ENCODE measurements at places on chromosomes 7 and 10.

GRCh38 chr7:99579956-99580777 lies 17.9 kb upstream of the TMEM225B start:
- no peak for DNase-seq

DNA sequence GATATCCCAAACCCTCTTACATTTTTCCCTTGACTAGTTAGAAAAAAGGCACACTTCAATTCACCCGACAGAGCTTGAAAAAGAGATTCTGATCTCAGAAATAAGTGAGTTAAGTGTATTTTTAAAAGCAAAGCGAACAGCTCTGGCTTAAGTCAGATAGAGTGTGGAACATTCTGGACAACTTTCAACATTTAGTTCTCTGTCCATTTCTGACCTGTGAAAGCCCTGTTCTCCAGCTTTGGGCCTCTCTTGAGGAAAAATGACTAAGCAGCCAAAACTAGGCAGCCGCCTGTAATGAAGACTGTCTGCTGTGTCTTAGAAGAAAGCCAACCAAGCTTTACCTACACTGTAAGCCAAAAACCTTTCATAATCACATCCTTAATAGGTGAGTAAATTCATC lies 50.5 kb downstream of the CDK6 start:
- DNase-seq = no peak

- no peak for DNase-seq
Observed at GRCh38 chr10:120479506-120479905, 22.5 kb downstream of the PLPP4 start.

GRCh38 chr7:126768836-126769235 lies 483.9 kb downstream of the GRM8 start:
- no peak for DNase-seq

- no peak for DNase-seq
Observed at GRCh38 chr10:131635564-131636015, 265.2 kb upstream of the PPP2R2D start.

- no peak for DNase-seq
Observed at GRCh38 chr10:114495303-114495702, 91.0 kb upstream of the AFAP1L2 start.

DNA sequence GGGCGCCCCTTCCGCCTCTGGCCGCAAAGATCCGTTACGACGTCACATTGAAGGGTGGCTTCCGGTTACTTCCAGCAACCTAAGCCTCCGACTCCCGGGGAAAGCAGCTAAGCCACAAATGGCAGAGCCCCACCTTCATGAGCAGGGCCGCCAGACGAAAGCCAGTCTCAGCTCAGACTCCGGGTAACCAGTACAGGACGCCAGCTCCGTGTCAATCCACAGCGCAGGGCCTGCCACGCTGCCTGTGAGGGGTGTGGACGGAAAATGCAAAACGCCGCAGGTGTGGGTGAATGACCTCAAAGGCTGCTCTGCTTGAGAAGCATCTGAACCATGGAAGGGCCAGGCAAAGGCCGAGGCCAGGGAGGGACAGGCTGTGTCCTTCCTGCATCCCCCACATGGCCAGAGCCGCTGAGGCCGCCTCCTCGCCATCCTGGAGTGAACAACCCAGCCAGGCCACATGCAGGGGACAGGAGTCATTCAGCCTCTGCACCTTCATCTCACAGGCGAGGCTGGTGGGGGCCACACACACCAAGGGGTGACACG lies 53.5 kb upstream of the PPP2R2D start:
- no peak for DNase-seq

DNA sequence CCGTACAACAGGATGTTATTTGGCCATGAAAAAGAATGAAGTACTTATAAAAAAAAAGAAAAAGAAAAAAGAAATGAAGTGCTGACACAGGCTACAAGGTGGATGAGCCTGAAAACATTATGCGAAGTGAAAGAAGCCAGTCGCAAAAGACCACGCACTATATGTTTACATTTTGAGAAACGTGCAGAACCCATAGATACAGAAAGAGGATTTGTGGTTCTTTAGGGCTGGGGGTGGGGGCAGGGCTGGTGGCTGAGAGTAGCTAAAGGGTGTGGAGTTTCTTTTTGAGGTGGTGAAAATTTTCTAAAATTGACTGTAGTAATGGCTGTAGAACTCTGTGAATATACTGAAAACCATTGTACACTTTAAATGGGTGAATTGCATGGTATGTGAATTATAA lies 86.0 kb upstream of the FAM20C start:
- DNase-seq = no peak

GRCh38 chr7:106583100-106583499 lies 77.9 kb downstream of the CCDC71L start:
- DNase-seq = no peak
